ENCODE measurements at places on chromosomes 1 and 21. TPM values are rescaled to one million over a fixed set of nuclear protein-coding genes. Genes with fewer than 3 reads are reported as not detected.

IL24 gene
- not detected for total RNA-seq

GRCh38 chr1:117607471-117607870 lies 1.6 kb downstream of the TENT5C start:
- peak; percentile 26 for DNase-seq

DNA sequence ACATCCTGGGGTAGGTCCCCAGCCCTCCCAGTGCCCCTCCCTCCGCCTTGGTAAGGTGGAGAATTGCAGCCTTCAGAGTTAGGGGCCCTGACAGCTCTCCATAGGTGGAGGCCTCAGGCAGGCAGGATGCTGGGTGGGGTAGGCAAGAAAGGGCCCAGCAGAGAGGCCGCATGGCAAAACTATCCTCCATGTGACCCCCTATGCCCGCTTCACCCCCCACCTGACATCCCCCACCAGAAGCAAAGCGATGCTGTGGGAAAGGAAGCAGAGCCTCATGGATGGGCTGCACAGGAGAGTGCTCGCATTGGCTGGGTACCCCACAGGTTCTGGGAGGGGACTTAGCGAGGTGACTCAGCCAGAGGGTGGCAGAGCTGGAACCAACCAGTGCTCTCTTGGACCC lies 1.6 kb downstream of the S100A9 start:
- DNase-seq = no peak

- DNase-seq = no peak
Measured at GRCh38 chr21:21163904-21164303, 165.7 kb downstream of the NCAM2 start.

GRCh38 chr1:18118078-18118477 lies 10.5 kb downstream of the IGSF21 start:
- peak; percentile 77 for DNase-seq

EPHB2 gene
- total RNA-seq = 7.7 TPM

- peak; percentile 61 for DNase-seq
Measured at GRCh38 chr1:21639594-21640041, 29.5 kb downstream of the RAP1GAP start.

DNA sequence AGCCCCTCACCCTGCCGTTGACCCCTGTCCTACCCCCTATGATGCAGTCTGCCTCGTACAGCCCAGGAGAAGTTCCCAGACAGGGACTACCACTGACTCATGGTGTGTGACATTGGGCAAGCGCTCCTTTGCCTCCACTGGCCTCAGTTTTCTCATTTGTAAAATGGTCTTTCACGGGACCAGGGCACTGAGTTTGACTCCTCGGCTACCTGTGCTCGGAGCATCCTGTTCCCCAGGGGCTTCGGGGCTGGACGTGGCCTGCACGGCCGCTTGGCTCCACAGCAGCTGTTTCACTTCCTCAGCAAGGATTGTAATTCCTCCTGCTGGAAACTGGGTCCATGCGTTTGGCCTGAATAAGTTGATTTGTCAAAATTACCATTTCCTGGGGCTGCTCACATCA lies 277.3 kb downstream of the MATN1 start:
- no peak for DNase-seq

NOTCH2 gene
- total RNA-seq = 36.3 TPM

GRCh38 chr21:19781881-19782652 lies 1216.1 kb upstream of the NCAM2 start:
- no peak for DNase-seq

DNA sequence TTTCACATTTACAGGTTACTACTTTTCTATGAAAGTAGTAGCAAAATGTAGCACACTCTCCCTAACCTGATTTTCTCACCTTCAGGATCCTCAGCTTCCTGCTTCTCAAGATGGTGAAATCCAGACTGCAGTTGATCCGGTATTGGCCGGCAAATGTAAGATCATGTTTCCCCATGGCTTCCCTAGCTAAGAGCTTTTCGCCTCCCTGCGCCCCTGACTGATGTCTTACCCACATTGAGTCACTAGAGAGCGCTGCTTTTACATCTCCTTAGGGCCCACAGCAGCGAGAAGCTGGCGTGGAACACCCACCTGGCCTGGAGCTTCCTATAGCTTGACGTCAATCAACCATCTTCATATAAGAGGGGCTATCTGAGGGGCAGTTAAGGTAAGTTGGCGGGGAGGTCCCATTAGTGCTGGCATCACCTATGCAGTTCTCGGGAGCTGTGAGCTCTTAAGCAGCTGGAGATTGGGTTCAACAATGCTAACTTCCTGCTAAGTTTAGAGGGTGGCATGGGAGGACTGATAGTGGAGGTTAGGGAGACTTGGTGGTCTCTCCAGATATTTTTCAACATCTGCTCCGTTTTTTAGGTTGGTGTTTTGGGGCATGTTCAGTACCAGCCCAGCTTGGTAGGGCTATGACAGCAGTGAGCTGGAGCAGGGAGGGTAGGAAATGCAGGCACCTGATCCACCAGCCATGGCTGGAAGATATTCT lies 5.5 kb downstream of the PTPN7 start:
- no peak for DNase-seq

DNA sequence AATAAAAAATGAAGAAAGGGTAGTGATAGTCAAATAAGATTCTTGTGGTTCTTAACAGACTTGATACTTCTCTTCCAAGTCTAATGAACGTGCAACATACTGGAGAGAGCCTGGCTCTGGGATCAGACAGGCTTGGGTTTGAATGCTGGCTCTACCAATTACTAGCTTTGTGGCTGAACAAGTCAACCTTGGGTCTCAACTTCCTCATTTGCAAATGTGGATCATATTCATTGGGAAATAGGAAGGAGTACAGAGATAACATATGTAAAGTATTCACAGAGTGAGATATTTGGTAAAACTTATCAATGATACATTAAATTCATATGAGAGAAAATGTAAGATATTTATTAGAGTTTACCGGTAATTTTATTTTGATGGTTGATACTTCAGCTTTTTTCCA lies 2.0 kb downstream of the EDEM3 start:
- no peak for DNase-seq

- DNase-seq = no peak
Measured at GRCh38 chr1:87591492-87591891, 262.8 kb downstream of the LMO4 start.

HAO2 gene
- not detected for total RNA-seq

DNA sequence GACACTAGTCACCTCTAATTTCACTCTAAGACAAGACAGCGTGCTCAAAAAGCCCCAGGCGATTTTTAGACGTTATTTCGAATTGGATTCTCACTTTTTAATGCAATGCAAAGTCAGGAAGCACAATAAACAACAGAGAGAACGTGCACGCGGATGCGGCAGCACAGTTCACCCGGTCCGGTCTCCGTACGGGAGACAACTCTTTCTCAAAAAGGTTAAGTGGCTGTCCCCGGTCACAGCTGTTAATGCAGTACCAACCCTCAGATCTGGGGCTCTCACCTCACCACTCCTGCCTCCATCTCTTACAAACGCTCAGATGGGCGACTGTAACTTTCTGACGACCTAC lies 1.2 kb downstream of the HP1BP3 start:
- DNase-seq = no peak

DNA sequence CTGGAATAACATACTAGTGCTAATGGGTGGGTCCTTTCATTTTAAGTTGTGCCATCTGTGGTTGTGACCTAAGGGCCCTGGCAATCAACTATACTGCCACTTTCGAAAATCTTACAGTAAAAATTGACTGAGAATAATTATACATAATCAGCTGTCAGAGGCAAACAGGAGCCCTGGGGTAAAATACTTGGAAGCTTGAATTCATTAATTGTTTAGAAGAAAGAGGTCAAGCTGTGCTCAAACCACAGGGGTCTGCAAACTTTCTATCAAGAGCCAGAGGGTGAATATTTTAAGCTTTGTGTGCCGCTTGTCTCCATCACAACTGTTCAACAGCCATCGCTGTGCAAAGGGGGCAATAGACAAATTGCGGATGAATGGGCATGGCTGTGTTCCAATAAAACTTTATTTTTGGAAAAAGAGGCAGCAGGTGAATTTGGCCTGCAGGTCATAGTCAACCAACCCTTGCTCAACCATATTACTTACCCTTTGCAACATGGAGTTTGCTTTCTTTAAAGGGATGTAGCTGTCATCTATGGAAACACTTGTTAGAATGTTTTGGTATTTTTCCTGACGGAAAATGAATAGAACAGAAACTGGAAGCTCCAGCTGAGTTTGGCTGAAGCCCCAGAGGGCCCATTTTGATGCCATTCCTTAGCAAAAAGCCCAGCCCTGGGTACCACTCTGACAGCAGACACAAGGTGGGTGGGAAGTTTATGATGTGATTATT lies 35.7 kb upstream of the USP1 start:
- DNase-seq = no peak

GRCh38 chr21:14356746-14357145 lies 26.2 kb downstream of the HSPA13 start:
- no peak for DNase-seq

All from right cardiac atrium (tissue), 5 donors.